ENCODE measurements at places on chromosomes 16 and 17. TPM values are rescaled to one million over a fixed set of nuclear protein-coding genes. Genes with fewer than 3 reads are reported as not detected.
A peak's percentile ranks its signal among the peaks of the same experiment; 100 is the strongest.

- DNase-seq: no peak
These were observed 57.6 kb downstream of the SYT17 start for GRCh38 chr16:19225651-19226050.

- peak; percentile 64 for DNase-seq
These were observed 4.7 kb downstream of the SLC12A3 start for GRCh38 chr16:56869513-56870275.

The GRIN2A gene
- 0.44 TPM for total RNA-seq

GRCh38 chr17:37830151-37830993 is 85.5 kb upstream of the HNF1B start:
- no peak for DNase-seq

The KIF2B gene
- not detected for total RNA-seq

DNA sequence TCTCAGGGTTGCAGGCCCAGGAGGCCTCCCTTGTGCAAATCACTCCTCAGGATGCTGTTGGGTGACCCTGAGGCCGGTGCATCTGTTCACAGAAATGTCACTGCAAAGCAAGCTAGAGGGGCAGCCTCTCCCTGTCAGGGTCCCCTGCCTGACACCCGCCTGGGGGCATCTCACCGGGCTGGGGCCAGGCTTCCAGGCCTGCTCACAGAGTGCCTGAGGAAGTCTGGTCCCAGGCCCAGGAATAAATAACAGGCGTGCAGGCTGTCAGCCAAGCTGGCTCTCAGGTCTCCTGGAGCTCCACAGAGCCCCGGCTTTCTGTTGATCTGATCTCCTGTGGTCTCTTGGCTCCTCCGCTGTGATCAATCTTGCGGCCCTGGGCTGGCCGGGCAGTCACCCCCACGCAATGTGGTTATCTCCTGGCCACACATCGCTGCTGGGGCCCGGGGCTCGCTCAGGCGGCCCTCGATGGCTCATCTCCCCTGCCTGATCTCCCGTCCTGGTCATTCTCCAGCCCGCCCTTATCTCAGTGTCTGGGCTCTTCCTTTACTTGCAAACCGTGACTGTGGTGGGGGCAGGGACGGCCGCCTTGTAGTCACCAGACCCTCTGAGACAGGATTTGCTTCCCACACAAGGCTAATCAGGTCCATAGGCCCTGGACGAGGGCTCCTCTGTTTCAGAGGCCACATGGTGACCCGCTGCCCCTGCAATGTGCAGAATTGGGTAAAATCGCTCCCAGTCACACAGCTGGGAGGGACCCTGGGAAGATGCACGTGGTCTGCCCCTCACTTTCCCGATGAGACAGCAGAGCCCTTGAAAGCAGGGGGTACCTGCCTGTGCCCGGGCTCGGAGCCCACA is 231.2 kb upstream of the GSE1 start:
- DNase-seq: no peak

All from B cell (primary cell).